ENCODE measurements at places on chromosomes 7 and 10.
A peak's percentile ranks its signal among the peaks of the same experiment; 100 is the strongest.

DNA sequence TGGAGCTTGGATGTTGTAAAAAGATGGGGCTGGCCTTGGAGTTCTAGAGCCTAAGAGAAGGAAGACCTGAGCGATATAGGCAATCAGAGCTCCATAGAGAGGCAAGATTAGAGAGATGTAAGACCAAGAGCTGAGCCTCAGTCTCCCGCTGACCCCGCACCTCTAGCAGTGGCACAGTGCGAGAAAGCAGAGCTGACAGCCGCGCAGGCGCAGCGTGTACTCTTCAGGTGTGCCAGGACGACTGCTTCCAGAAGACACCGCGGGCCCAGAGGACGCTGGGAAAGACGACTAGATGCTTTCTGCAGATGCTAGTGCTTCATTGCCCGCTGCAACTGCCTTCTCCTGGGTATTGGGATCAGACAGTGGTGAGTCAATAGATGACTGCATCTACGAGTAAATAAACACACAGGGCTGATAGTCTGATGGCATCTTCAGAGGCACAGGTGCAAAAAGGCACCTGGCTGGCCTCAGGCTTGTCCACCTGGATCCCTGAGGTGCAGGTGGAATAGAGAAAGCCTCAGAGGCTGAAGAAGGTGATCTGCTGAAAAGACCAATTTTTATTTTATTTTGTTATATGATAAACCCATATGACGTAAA, 38.1 kb upstream of the CCDC6 start:
- DNase-seq, result no peak

DNA sequence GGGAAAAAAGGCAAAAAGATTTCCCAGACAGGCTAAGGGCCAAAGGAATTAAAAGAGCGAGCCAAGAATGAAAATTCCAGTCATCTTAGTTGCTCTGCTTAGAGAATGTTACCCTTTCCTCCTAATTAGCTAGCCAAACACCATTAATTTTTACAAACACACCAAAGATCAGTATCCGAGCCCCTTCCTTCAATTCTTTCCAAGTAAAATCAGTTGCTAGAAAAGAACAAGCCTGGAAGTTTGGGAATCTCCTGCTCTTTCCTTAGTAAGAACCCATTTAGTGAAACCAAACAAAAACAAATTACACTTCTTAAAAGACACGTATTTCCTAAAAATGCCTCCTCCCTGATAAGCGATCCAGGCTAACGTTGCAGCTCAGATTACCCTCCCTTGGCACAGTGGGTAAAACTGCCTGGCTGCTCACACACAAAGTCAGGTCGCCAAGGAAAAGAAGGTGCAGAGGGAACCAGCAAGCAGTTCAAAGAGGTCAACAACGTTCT, 57.1 kb upstream of the ABLIM1 start:
- DNase-seq, result peak; percentile 53

- peak; percentile 50 for DNase-seq
Observed at GRCh38 chr10:129968853-129969183, 4.7 kb upstream of the EBF3 start.

DNA sequence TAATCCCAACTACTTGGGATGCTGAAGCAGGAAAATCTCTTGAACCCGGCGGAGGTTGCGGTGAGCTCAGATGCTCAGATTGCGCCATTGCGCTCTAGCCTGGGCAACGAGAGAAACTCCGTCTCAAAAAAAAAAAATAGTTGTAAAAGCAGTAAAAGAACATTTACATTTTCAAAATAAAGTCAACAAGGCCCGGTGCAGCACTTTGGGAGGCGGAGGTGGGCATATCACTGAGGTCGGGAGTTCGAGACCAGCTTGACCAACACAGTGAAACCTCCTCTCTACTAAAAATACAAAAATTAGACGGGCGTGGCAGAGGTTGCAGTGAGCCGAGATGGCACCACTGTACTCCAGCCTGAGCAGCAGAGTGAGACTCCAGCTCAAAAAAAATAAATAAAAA, 4.0 kb downstream of the CCAR1 start:
- DNase-seq, result no peak

DNA sequence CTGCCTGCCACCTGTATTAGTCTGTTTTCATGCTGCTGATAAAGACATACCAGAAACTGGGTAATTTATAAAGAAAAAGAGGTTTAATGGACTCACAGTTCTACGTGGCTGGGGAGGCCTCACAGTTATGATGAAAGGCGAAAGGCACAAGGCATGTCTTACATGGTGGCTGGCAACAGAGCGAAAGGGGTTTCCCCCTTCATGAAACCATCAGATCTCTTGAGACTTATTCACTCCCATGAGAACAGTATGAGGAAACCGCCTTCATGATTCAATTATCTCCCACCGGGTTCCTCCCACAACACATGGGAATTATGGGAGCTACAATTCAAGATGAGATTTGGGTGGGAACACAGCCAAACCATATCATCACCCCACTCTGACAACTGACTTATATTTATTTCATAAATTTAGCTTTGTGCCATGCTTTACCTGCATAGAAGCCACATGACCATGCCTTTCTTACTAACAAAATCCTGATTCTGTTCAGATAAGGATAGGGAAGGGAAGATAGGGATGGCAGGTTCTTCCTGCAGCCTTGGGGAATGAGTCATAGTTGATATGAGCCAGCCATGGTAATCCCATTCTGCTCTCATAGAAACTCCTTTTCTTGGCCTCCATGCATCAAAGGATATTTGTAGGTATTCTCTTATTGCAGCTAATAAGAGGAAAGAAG, 191.3 kb upstream of the AGK start:
- no peak for DNase-seq

DNA sequence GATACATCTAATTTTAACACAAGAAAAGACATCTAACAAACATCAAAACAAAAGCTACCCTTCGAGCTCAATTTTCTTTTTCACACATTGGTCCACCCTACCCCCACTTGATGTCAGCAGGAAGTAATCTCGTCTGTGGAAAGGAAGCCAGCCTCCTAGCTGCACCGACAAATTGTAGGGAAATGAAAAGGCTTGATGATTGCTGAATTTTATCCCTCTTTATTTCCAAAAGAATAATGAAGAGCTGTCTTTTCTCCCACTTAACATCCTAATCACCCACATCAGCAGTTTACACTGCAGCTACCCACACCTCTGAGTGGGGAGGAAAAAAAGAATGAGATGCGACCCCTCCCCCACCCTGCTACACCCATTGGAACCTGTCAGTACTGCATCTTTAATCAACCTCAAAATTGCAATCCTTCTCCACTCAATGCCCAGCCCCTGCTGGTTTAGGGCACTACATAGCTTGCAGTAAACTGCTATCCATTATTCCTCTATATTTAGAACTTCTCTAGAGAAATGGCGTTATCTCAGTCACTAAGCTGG, 10.6 kb upstream of the CPVL start:
- no peak for DNase-seq

GRCh38 chr10:19816411-19817230, at the start of gene PLXDC2:
Gene PLXDC2 (plus strand): TSS chr10:19816432.
- peak; percentile 25 for DNase-seq

DNA sequence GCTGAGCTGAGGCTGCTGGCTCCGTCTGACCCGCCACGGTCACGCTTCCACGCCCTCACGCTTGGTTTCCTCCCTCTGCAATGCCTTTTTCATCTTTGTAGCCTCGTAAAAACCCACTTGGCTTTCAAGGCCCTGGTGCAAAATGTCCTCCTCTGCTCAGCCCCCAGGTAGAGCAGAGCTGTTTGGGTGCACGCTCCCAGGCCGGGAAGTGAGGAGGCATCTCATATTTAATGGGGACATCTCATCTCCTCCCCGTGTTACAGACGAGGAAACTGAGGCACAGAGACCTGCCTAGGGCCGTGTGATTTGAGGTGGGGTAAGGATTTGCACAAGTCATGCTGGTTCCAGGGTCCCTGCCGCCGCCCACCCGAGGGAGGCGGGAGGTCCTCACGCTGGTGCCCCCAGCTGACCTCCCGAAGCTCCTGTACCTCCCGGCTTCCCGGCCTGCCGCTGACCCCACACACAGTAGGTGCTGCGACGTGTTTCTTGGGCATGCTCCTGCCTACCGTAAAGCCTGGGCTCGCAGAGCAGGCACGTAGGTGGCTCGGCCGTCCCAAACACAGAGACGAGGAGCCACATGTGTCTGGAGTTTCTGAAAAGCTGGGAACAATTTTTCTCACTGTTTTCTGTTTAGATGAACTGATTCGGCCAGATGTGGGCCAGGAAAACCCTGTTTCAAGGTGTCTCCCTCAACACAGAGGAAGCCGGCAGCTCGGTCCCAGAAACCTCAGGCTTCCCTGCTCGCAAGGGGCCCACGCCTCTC, 11.5 kb downstream of the FOXL3 start:
- no peak for DNase-seq

DNA sequence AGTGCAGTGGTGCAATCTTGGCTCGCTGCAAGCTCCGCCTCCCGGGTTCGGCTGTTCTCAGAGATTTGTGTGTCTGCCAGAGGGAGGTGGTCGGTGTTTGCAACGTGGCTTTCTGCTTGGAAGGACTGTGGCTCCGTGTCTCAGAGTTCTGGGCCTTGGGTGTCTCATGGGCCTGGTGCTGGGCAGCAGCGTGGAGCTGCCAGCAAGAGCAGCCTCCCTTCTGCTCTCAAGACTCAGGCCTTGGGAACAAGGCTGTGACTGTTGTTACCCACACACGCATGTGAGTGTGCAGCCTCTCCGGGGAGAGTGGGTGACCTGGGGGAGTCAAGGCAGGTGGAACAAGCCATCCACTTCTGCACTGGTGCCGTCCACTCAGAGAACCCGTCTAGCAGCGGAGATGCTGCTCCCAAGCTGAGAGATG, 52.0 kb downstream of the VIPR2 start:
- no peak for DNase-seq

- peak; percentile 17 for DNase-seq
Observed at GRCh38 chr7:104267701-104268368, 60.0 kb upstream of the ORC5 start.

DNA sequence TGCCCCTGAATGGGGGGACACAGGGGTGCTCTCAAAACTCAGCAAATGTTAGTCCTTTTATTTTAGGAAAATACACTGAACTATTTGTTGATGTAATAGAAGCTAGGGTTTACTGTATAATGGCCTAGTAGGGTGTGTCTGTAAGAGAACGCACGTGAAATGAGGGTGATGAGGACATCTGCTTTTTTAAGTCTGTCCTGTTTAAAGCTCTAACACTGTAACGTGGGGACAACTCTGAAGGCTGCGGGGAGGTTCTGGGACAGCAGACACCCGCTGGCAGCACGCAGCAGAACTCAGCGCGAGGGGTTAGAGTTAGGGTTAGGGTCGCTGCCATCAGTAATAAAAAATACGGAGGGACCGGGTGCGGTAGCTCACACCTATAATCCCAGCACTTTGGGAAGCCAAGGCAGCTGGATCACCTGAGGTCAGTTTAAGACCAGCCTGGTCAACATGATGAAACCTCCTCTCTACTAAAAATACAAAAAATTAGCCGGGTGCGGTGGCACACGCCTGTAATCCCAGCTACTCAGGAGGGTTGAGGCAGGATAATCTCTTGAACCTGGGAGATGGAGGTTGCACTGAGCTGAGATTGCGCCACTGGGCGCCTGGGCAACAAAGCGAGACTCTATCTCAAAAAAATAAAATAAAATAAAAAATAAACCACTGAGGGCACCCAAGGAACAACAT, 98.0 kb downstream of the CTBP2 start:
- no peak for DNase-seq

GRCh38 chr10:107013258-107014006, 151.1 kb downstream of the SORCS1 start:
- no peak for DNase-seq

- no peak for DNase-seq
Observed at GRCh38 chr10:49319206-49319605, 20.2 kb downstream of the C10orf71 start.

GRCh38 chr7:140914083-140914482, 10.6 kb downstream of the BRAF start:
- peak; percentile 8 for DNase-seq

- no peak for DNase-seq
Observed at GRCh38 chr10:38174336-38174735, 80.2 kb downstream of the ZNF37A start.

- DNase-seq, result no peak
Observed at GRCh38 chr7:142997456-142997989, 29.4 kb downstream of the OR9A2 start.

DNA sequence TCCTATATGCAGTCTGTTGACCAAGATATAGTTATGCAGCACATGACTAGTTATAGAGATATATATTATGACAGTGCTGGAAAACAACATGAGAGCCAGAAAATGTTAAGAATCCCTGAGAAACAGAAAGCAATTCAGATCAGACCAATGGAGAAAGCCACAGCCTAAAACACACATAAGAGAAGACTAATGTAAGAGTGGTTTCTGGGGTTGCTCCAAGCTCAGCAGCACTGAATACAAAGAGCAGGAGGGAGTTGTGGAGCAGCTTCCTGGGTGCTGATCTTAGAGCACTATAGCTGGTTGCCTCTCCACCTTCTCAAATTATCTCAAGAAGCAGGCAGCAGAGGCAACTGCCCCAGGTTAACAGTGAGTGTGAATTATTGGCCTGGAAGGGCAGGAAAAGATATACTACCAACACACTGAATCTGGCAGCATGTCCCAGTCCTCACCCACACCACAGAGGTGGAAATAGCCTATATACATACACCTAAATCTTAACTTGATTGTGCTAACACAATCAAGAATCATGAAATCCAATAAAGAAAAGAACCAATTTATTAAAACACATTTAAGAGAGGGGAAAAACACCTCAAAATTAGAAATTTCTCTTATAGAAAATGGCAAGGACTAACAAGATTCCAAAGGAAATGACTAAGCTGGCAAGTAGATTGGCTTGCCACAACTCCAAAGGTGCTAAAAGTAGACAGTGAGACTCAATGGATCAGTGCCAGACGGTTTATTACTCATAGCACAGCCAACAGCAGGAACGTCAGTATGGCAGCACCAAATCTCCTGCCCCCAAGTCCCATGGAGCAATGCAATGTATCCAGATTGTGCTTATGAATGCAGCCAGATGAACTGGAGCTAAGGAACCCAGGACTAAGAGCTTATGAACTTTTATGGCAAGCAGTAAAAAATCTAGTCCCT, 5.1 kb downstream of the PTTG1IP2 start:
- DNase-seq, result peak; percentile 88

- no peak for DNase-seq
Observed at GRCh38 chr10:44968500-44969400, 9.1 kb downstream of the RASSF4 start.

GRCh38 chr10:78532480-78533042, 498.9 kb downstream of the RPS24 start:
- no peak for DNase-seq

DNA sequence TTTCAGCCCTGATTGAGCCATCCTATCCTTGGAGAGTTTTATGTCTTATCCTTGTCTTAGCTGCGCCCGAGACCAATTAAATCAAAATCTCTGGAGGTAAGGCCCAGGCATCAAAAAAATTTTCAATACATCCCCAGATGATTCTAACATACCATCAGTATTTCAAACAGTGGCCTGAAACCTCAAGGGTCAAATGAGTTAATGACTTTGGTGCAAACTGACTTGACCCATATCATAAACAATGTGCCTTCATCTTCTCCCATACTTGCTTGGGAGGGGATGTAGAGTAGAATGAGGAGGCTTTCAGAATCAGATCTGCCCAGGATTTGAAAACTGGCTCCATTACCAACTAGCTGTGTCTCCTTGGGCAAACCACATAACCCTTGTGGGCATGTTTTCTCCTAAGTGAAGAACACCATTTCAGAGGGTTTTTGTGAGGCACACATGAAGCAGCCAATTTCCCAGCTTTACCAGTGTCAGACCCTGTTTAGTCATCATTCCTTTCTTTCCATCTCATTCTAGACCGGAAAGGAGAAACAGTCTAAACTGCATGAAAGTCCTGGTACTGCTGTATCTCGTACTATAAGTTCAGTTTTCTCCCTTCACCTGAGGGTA, 35.7 kb upstream of the ATXN7L1 start:
- peak; percentile 22 for DNase-seq
